Sciatic nerve (tissue), 2 donors: ENCODE measurements at places on chromosomes 6 and 20. TPM values are rescaled to one million over a fixed set of nuclear protein-coding genes. Genes with fewer than 3 reads are reported as not detected.

ETV7 gene
- 6.7 TPM for total RNA-seq

OXT gene
- total RNA-seq = not detected

RAMACL gene
- total RNA-seq = 4.3 TPM

SLC35F1 gene
- 24.6 TPM for total RNA-seq

RPS10 gene
- 744 TPM for total RNA-seq

DNA sequence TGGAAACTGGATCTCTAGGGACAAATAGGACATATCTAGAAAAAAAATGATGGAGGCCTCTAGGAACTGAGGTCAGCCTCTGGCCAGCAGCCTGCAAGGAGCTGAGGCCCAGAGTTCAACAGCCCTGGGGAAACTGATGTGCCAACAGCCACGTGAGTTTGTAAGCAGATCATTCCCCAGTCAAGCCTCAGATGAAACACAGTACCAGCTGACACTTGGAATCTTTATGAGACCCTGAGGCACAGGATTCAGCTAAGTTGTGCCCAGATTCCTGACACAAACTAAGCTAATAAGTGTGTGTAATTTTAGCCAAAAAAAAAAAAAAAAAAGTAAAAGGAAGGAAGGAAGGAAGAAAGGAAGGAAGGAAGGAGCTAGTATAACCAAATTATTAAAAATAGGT is 1059.8 kb upstream of the MAP3K7 start:
- no peak for DNase-seq

GRCh38 chr20:48164566-48165400 is 379.5 kb upstream of the SULF2 start:
- no peak for DNase-seq

- DNase-seq = no peak
Measured at GRCh38 chr20:51163996-51164600, 141.2 kb upstream of the KCNG1 start.

DNA sequence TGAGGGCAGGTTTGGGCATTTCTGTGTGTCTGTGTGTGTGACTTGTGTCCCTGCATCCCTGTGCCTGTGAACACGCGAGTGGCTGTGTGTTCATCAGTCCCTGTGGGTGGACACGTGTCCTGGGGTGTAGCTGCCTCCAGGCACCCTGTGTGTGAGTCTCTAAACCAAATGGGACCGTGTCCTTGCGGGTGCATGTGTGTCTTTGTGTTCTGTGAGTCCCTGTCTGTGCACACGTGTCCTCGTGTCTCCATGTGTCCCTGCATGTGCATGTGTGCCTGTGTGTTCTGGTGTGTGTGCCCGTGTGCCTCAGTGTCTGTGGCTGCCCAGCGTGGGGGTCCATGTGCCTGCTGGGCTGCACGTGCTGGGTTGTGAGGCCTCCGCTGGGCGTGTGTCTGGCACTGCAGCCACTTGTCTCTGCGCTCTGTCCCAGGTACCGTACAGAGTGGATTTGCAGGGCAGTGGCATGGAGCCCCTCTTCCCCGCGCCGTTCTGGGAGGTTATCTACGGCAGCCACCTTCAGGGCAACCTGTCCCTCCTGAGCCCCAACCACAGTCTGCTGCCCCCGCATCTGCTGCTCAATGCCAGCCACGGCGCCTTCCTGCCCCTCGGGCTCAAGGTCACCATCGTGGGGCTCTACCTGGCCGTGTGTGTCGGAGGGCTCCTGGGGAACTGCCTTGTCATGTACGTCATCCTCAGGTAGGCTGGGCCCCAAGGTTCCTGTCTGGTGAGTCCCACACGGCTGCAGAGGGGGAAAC is 8.2 kb upstream of the LKAAEAR1 start:
- DNase-seq = no peak

DNA sequence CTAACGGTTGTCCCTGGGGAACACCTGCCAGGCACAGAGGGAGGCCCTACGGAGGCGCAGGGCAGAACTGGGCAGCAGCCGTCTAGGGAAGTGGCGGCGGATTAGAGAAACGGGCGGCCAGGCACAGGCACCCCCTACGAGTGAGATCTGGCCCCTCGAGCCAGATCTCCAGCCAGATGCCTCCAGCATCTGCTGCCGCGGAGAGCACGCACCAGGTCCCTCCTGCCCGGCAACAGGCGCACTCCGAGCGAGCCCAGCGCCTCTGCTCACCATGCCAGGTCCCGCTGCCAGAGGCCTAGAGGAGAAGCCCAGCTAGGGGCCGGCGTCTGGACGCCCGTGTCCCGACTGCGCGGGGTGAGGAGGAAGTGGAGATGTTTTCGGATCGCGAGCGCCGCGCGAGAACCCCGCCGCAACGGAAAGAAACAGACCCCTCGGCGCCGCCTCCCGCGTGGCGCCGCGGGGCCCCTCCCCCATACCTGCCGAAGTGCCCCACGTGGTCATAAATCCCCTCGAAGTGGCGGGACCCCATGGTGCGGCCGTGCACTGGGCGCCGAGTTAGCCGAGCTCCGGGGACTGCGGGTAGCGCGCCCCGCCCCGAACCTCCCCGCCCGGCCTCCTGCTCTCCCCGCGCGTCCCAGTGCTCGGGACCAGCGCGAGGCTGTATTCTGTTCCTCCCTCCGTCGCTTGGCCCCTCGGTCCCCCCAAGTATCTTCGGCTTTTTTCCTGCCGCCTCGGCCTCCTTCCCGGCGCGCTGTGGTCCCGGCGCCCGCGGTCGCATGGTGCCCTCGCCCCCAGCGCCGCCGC is at the start of gene SLC22A16:
SLC22A16 (minus strand) TSS at position 568 of the 804 bp plus-strand sequence; CDS start at position 529, 39 bp downstream.
- DNase-seq = no peak

GRCh38 chr6:164252948-164253347 is 838.4 kb downstream of the QKI start:
- no peak for DNase-seq

GRCh38 chr6:53943395-53943794 is 148.6 kb downstream of the LRRC1 start:
- no peak for DNase-seq

DNA sequence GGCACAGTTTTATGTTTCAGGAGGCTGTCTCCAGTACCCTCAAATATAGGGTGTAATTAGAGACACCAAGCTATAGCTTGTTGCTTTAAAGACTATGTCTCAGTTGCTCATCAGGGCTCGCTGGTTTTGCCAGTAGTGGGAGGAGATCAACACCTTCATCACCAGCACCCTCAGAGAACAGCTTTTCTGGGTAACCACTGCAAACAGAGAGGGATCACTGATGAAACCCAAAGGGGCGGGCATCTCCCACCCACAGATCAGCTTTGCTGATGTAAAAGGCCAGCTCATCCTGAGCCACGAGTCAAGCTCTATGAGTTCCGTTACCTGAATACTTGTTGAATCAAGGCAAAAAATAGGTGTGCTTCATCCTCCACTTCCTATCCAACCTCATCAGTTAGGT is 187.7 kb downstream of the AIG1 start:
- no peak for DNase-seq

DNA sequence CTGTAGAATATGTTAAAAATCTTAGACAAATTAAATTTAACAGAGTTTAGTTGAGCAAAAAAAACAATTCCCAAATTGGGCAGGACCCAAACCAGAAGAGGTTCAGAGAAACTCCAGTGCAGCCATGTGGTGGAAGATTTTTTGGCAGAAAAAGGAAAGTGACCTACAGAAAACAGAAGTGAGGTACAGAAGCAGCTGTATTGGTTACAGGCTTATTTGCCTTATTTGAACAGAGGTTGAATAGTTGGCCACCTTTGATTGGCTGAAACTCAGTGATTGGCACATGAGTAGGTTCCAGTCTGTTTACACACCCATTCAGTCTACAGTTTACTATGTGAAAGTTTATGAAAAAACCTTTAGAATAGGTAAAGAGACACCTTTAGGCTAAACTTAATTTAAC is 110.9 kb upstream of the LAMP5 start:
- DNase-seq = no peak

GRCh38 chr20:5668529-5668868 is 81.7 kb upstream of the SHLD1 start:
- no peak for DNase-seq

DNA sequence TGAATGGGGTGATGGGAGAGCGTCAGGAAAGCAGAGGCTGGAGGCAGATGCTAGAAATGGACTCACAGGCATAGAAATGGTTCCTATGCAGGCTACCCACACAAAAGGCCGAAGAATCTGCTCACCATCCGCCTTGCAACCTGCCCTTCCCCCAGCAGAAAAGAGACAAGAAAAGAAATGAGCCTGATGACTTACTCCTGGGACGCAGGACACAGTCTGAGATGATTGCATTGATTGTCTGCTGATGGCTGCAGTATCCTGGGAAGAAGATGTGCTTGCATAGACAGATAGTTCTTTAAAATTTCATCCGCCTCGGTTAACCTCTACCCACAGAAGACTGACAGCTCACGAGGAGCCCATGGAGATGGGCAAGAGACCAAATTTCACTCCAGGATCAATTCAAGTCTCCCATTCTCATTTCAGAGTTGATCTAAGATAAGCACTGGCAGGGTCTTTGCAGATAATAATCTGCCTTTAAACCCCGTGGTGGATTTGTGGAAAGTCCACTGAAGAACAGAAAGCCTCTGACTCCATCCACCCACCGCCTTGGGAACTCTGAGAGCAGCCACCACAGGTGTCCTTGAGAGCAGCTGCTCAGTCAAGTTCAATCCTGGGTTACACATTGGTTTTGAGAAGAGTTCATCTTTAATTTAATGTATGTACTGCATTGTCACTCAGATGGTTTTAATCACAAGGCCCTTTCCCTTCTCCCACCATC is 7.2 kb downstream of the AGPAT4 start:
- DNase-seq = no peak

- peak; percentile 75 for DNase-seq
Measured at GRCh38 chr20:33812152-33812849, 1.2 kb downstream of the CHMP4B start.

- DNase-seq = no peak
Measured at GRCh38 chr6:15395087-15395486, 149.2 kb downstream of the JARID2 start.
